PC-9 (cell line): ENCODE measurements at places on chromosomes 12 and 14.

GRCh38 chr14:95413289-95414215, 93.8 kb upstream of the CLMN start:
- no peak for DNase-seq

DNA sequence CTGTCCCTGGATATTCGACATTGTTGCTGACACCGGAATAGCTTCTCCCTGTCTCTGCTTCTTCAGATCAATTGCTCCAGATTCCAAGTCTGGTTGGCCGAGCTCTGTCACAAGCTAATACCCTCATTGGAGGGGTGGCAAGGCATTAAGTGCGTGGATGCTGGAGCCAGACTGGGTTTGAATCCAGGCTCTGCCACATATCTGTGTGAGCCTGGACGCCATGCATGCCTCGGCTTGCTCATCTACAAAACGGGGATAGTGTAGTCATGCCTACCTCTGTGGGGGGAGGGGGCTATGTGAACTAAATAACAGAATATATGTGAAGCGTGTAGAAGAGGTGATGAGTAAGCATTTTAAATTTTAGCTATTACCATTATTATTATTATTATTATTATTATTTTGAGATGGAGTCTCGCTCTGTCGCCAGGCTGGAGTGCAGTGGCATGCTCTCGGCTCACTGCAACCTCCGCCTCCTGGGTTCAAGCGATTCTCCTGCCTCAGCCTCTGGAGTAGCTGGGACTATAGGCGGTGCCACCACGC, 97.3 kb downstream of the AACS start:
- DNase-seq = no peak

DNA sequence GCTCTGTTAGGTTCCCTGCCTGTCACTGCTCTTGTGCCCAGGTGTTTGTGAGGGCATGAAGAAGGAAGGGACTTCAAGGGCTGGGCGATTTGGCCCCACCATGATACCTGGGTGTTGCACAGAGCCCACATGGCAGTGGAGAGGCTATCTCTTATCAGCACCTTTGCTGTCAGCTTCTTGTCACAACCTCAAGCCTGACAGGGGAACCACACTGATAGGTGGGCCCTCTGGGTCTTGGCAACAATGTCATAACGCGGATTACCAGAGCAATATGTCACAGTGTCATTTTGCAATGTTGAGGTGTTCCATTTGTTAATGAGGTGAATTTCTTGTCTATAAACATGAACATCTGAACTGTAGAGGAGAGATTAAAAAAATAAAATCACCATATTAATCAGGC, 22.9 kb upstream of the CACNA1C start:
- no peak for DNase-seq

GRCh38 chr12:20572451-20572850, 122.7 kb upstream of the SLCO1C1 start:
- DNase-seq = no peak

DNA sequence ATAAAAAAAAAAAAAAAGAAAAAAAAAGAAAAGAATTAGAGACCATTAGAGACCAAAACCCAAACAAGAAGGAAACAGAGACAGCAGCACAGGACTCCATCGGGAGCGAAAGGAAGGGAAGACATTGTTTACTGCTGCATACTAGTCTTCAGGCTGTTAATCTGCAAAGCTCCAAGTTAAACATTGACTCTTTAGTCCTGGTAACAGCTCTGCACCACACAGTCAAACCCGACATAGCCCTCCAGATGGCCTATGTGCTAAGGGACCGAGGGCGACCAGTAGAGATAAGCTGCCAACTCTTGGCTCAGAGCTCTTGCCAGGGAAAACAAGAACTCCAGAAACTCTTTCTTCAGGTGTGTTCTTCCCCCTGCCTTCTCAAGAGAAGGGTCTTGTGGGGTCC, 7.8 kb downstream of the P2RX4 start:
- DNase-seq = no peak

GRCh38 chr12:38934078-38934584, 28.7 kb upstream of the CPNE8 start:
- DNase-seq = no peak

DNA sequence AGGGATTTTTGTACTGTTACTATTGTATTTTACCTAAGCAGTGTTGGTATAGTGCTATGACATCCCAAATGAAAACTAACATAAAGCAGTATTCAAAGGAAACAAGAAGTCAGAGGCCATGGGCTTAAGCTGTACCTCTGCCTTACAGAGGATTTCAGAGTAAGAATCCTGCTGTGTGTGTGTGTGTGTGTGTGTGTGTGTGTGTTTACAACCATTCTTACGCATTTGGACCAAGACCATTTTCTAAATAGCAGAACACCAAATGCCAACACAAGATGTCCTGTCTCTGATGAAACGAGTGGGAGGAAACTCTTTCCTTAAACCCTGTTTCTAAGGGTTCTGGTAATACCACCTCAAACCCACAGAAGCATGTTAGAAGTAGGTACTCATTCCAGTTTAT, 64.4 kb downstream of the PPP1R36 start:
- DNase-seq = no peak

GRCh38 chr14:64349741-64350490, 38.2 kb upstream of the MTHFD1 start:
- DNase-seq = no peak

DNA sequence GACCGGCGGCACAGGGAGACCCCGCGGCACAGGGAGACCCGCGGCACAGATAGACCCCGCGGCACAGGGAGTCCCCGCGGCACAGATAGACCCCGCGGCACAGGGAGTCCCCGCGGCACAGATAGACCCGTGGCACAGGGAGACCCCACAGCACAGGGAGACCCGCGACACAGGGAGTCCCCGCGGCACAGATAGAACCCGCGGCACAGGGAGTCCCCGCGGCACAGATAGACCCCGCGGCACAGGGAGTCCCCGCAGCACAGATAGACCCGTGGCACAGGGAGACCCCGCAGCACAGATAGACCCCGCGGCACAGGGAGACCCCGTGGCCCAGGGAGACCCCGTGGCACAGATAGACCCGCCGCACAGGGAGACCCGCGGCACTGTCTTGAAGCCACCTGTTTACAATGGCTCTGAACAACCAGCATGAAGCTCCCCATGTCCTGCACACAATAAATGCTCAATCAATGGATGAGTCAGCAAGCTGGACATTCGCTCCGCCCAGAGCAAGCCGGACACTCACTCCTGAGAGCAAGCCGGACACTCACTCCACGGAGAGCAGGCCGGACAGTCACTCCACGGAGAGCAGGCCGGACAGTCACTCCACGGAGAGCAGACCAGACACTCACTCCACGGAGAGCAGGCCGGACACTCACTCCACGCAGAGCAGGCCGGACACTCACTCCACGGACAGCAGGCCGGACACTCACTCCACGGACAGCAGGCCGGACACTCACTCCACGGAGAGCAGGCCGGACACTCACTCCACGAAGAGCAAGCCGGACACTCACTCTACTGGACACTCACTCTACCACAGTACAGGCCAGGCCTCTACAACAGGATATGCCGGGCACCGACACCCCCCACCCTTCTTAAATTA, 121.9 kb downstream of the RFLNA start:
- no peak for DNase-seq

DNA sequence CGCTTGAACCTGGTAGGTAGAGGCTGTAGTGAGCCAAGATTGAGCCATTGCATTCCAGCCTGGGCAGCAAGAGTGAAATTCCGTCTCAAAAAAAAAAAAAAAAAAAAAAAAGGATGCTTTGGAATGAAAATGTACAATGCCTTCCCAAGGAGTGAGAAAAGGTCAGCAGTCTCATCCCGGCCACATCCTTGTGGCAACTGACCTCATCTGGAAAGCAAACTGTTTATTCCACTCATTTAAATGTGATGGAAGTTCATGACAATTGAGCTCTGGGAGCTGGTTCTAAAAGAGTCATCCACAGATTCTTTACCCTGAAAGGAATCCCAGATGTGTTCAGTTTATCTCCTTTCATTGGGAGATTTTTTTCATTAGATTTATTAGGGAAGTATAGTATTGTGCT, 19.4 kb upstream of the LIMA1 start:
- no peak for DNase-seq

GRCh38 chr14:30349520-30349919, 209.4 kb upstream of the G2E3 start:
- DNase-seq = no peak

DNA sequence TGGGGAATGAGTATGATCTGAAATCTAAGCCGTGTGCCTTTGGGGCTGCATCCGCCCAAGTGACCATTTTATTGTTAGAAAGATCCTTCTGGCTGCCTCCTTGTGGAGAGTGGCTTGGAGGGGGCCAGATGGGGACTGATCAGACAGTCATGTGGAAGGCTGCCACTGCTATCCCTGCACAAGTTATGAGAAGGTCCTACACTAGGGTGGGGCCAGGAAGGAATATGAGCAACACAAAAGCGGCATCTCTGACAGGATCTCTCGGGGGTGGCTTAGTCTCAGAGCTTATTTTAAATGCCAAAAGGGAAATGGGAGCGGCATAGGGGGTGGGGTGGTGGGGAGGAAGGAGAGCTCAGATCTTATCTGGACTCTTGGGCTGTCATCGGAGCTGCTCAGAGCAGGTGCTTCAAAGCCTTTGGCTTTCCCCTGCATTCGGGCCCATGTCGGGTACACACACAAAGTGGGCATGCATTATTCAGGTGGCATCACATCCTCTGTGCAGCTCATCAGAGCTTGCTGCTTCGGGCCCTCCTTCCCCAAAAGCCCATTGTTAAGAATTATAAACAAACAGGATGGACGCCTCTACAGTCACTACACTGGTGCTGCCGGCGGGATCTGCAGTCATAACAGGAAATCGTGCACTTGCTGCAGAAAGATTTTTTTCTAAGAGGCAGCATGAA, 805.4 kb downstream of the VRK1 start:
- no peak for DNase-seq

GRCh38 chr12:115060477-115061168, 376.6 kb upstream of the TBX3 start:
- no peak for DNase-seq

DNA sequence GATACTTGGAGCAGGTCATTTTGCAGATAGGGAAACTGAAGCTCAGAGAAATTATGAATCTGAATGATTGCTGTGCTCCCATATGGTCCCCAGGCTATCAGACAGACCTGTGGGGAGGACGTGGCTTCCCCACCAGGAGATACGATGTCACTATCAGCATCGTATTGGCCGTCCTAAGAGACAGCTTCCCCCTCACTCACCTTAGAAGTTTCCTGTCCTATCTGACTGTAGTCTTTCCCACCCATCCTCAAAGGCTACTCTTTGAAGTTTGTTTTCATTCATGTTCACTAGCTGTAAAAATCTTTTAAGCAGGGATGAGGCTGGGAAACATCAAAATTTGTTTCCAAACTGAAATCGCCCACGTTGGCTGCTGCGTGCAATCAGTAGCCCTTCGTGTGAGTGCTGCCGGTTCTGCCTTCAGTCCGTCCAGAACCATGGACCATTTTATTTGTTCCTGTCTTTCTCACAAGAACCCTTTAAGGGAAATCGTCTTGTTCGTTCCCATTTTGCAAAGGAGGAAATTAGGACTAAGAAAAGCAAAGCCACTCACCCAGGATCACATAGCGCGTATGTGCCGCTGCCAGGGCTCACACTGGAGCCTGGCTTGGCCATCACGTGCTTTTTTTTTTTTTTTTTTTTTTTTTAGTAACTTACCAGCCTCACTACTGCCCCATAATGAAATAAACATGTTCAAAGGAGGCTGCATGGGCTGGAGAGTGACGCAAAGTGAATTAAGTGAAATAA, 1.0 kb upstream of the KDM2B start:
- DNase-seq = no peak

GRCh38 chr12:1474041-1474573, 120.3 kb downstream of the FBXL14 start:
- DNase-seq = peak; percentile 80

DNA sequence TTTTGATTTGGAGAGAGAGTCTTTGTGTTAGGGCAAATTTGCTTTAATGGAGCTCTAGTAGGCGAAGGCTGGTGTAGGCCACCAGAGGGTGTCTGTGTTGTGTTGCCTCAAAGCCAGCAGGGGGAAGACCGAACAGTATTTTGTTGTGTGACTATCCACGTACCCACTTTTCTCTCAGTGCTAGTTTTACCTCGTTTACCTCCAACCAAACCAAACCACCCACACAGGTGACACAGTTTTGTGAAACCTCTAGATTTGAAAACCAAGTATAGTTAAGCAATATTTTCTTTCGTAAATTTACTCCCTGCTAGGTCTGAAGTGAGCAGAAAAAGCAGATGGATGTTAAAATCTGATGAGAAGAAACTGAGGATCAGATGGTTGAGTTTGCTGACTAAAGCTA, 36.3 kb upstream of the NPFF start:
- DNase-seq = no peak

GRCh38 chr12:124130691-124131591, 157.9 kb downstream of the ZNF664 start:
- DNase-seq = no peak
